ENCODE measurements at places on chromosomes 2 and 18.

- peak; percentile 59 for DNase-seq
Observed at GRCh38 chr2:46471-47345, at the start of gene FAM110C. FAM110C (minus strand) TSS chr2:46505; CDS start chr2:46385, 120 bp downstream.

- DNase-seq, result no peak
Observed at GRCh38 chr2:84492571-84492970, 23.7 kb upstream of the DNAH6 start.

DNA sequence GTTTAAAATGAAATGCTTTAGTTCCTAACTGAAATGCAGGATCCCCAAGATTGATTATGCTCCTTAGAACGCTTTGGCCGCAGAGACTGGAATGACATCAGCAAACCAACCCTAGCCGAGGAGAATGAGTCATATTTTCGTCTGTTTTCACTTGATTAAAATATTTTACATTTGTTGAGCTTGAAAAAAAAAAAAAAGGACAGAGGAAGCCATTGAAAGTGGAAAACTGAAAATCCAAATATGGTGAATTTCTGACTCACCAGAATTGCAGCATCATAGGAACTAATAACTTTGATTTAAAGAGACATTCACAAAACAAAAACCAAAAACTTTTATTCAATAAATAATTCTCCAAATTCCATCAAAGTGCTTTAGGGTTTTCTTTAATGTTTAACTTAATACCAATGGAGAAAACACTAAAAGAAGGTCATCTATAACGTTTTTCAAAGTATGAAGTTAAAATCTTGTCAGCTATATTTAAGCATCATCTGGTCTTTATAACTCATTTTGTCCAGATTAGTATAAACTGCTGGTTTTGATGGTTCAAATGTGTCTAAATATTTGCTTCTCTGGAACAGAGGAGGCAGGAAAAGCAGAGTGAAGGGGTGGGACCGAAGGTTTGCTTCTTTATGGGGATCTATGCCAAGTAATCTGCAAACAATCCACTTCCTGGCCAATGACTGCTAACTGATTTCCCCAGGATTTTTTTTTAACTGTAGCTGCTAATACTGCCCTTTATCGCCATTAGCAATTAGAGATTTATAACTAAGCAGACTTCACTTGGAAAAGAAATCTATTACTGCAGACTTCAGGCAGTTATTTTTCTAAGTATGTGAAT is 30.9 kb upstream of the COL5A2 start:
- DNase-seq, result no peak

- DNase-seq, result no peak
Observed at GRCh38 chr18:7775128-7775527, 208.0 kb downstream of the PTPRM start.

- DNase-seq, result no peak
Observed at GRCh38 chr2:222649801-222650200, 6.1 kb downstream of the FARSB start.

DNA sequence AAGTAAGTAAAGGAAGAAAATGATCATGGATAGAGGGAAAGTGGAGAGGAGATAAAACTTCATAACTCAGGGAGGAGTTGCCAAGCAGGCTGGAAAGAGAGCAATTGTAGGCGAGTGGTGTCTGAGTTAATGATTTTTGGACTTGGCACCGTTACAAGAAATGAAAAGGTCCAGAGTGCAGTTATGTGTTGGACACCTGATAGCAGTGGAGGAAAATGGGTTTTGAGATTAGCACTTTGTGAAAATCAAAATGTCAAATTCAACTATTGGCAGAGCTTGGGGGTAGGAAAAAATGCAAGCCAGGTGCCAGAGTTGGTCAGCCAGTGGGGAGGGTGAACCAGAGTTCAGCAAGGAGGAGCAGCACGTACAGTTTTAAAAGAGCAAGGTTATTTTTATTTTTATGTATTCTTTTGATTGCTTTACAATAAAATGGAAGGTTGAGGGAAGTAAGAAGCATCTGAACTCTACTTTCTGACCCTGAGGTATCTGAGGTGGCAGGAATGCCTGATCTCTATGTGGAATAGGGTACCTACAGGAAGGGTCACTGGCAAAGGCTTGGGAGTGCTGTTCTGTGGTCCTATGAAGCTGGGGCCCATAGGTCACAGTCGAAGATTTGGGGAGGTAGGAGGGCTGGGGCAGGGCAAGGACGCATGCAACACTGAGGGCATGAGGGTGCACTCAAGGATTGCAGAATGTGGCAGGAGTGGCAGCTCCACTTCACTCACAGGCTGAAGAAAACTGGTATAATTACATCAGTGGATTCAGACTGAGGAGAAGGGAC is 127.5 kb downstream of the CD8B2 start:
- no peak for DNase-seq

GRCh38 chr2:104736026-104736425 is 117.9 kb upstream of the POU3F3 start:
- DNase-seq, result no peak

DNA sequence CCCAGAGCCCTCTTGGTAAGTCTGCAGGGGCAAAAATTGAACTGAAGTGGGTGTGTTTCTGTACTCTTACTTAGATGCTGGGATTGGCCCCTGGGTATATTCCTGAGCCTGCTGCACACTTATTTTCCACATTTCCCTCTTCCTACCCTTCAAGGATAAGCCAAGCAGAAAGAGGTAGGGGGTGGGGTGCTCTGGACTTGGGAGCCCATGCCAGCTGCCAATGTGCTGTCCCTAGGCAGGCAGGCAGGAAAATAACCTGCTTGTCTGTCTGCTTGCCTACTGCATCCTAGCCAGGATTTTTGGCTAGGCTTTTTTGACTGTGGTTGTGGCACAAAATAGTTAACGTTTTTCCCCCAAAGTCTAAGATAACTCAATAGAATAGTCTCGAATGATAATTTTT is 234.3 kb downstream of the ALK start:
- DNase-seq, result no peak

GRCh38 chr2:123162400-123163016 is 862.6 kb upstream of the CNTNAP5 start:
- DNase-seq, result no peak

All from CD4-positive, alpha-beta T cell treated with Interleukin-1 beta for 1 hour (primary cell).